ENCODE measurements at places on chromosomes 6 and 20. TPM values are rescaled to one million over a fixed set of nuclear protein-coding genes. Genes with fewer than 3 reads are reported as not detected.

The DPPA5 gene
- polyA plus RNA-seq = not detected

The STX11 gene
- polyA plus RNA-seq = 4.8 TPM

The ULBP2 gene
- polyA plus RNA-seq = not detected

The MCHR2 gene
- not detected for polyA plus RNA-seq

The PDSS2 gene
- polyA plus RNA-seq = 9.2 TPM

The TNNC2 gene
- 0.88 TPM for polyA plus RNA-seq

DNA sequence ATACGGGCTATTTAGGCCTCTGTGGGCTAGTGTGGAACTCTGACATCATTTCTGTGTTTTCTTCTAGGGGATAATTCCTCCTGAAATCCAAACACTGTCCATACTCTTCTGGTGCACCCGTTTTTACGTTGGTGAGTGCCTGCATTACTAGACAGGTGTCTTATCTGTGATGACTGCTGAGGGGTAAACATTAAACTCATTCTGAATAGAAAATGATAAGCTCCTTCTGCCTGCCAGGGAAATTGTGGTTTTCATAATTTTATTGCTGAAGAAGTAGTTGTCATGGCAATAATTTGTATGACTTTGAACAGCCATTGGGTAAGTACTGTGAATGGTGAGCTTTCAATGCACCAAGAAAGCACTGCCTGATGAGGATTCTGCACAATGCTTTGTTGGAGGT, 705.6 kb downstream of the UTRN start:
- DNase-seq = no peak

GRCh38 chr6:20441921-20442320, 40.2 kb downstream of the E2F3 start:
- DNase-seq = no peak

DNA sequence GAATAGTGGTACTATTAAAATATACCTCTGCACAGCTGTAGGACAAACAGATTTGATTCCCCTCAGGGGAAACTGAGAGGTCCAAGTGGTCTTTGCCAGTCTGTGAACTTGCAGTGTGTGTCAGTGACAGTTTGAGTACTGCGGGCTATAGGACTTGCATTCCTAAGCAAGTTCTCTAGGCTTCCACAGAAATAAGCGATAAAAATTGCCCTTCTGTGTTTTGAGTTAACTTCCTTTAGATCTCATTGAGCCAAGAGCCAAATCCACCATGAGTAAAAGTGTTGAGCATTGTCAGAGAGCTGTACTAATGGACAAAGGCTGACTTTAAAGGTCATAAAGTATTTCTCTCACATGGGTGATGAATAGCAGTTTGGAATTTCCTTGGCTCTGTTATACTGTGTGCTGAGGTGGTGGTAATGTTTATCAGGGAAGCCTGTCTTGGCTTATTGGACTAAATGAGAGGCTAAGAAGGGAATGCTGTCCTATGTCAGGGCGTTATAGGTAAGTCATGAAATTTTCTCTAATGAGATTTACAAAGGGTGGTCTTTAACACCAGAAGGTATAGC, 122.6 kb upstream of the MAP3K7 start:
- no peak for DNase-seq

DNA sequence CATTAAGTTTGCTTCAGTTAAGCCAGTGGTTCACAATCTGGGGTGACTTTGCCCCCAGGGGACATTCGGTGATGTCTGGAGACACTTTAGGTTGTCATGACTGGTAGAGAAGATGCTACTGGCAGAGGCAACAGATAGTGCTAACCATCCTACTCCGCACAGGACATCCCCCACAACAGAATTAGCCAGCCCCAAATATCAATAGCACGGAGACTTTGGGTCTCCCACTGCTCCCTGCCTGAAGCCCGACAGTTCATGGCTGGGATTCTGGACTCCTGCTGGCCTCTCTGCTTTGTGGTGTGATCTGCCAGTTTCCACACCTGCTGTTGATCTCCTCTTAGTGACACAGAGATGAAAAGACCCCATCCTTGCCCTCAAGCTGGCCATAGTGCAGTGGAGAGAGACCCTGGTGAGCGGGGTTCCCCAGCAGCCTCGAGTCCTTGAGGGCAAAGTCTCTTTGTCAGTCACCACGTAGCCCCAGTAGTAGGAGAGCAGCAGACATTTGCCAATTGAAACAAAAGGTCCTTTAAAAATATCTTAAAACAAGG, 24.7 kb upstream of the TTPAL start:
- no peak for DNase-seq

- no peak for DNase-seq
These were observed 17.7 kb downstream of the SLC17A5 start for GRCh38 chr6:73636048-73636447.

GRCh38 chr6:155454471-155454870, 1.2 kb downstream of the NOX3 start:
- DNase-seq = no peak

GRCh38 chr20:58139849-58140786, 88.3 kb downstream of the ANKRD60 start:
- DNase-seq = no peak

GRCh38 chr6:125230674-125231073, 71.1 kb downstream of the HDDC2 start:
- DNase-seq = no peak

DNA sequence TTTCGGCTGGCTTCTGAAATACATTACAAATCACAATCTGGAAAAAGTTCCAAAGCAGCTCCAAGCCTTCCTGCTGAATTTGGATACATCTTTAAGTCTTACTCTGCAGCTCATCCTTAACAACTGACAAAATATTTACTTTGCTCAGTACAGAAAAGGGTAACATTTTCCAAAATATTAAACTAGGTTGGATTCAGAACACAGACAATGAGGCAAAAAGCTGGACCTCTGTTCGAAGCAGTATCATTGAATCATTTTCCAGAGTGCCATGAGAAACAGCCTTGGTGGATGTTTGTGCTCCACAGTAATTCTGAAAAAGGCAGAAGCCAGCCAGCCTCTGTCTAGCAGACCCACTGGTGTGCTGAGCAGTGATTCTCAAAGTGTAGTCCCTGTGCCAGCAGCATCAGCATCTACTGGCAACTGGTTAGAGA, 162.1 kb downstream of the AIG1 start:
- DNase-seq = no peak
